Activated CD4-positive, alpha-beta T cell treated with anti-CD3 and anti-CD28 coated beads, Interleukin-2, amount 50 U/mL, for 24 hours (primary cell): ENCODE measurements at places on chromosomes 4 and X.
A peak's percentile ranks its signal among the peaks of the same experiment; 100 is the strongest.

DNA sequence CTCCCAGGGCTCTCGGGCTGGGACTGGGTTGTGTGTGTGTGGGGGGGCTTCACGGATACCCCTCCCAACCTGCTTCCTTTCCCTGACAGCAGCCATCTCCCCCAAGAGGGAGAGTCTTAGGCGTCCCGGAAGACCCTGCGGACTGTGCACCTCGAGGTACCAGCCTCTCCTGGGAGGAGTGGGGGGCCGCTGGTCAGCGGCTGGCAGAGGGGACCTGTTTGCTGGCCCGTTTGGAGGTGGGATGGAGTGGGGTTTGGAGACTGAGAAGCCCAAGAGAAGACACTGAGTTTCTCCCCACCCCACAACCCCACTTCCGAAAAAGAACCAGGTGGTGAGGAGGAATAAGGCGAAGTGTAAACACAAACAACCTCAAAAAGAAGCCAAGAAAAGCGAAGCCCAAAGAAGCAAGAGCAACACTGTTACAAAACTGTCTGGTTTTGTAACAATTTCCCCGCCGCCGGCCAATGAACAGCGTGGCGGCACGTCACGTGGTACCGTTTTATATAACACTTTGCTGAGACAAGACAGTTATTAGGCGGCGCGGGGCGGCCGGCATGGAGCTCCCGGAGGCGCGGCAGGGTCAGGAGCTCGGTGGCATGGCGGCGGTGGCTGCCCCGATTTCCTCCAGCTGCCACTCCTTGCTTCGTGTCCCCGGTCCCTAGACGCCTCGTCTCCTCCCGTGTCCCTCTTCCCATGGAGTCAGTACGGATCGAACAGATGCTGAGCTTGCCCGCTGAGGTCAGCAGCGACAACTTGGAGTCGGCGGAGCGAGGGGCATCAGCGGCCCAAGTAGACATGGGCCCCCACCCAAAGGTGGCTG, at the start of gene LONRF3:
Gene LONRF3, plus strand, starts transcription at position 531 of the 820 bp plus-strand sequence. Its CDS starts 163 bp downstream, at position 694.
- peak; percentile 37 for DNase-seq

GRCh38 chr4:108744307-108744706, 18.5 kb downstream of the ETNPPL start:
- DNase-seq = no peak

- DNase-seq = no peak
These were observed 521.8 kb upstream of the AGA start for GRCh38 chr4:177964061-177964460.

- no peak for DNase-seq
These were observed 124.5 kb upstream of the HCCS start for GRCh38 chrX:10986616-10987015.

DNA sequence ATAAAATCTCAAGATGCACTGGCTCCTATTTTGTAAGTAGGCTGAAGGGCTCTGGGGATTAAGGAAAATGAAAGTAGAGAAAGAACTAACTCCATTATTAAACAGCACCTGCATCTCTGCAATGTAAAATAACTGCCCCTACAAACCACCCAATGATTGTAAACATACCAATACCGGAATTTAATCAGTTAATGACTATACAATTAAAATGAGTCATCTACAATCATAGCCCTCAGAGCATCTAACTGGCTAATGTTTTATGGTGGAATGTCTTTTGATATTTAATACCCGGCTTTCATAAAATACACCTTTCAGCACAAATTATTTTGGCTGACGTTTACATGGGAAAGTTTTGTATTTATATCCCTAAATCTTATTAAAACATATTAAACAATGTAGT, 142.3 kb downstream of the PAPSS1 start:
- no peak for DNase-seq

DNA sequence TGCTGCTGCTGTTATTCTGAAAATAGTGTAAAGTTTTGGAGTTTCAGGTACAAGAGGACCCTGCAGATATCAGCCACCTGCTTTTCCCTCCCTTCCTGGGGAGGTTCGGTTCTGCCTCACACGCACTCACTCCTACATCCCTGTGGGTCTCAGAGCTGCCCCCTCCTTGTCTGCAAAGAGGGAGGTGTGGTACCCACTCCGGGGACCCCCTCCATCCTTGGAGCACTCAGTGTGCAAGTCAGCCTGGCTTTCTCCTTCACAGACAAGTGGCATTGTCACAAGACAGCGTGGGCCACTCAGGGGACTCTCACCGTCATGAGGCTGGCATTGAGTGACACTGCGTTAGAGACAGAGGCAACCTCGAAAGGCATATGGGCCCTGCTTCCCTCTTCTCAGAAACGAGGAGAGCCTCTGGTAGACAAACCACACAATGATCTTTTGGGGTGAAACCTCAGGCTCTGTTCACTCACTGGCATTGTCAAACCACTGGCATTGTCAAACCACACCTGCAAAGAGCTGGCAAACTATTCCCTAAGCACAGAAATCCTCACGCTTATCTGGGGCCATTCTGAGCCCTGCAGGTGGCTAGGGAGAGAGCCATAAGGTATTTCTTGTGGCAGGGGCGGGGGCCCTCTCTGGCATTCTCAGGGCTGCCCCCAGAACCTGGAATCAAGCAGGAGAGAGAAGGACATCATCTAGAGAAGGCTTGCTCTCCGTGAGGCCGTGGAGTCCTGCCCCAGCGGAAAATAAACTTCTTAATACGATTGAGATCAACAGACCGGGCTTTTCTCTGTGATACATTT, 285.0 kb downstream of the SHOX start:
- no peak for DNase-seq

- DNase-seq = no peak
These were observed 189.6 kb downstream of the BCOR start for GRCh38 chrX:39907964-39908661.

- DNase-seq = no peak
These were observed 26.0 kb downstream of the ARL13A start for GRCh38 chrX:100995469-100995868.

GRCh38 chr4:141680060-141680459, 43.7 kb downstream of the IL15 start:
- no peak for DNase-seq

DNA sequence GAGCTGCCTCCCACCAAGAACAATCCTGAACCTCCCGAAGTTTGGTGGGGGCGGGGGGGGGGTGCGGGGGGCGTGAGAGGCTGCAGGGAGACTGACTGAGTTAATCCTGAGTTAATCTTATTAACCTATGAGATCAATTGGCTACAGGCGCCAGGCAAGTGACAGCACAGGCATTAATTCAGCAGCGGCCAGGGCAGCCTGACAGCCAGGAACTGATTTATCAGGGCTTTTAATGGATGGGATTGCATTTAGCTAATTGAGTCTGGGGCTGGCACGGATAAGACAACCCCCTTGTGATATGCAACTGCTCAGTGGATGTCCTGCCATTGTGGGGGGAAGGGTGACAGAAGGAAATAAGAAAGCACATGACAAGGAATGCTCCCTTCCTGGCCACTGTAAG, 16.3 kb downstream of the RTL5 start:
- DNase-seq = no peak

GRCh38 chrX:9340598-9341290, 124.1 kb upstream of the TBL1X start:
- DNase-seq = no peak

GRCh38 chrX:6983207-6983955, 164.1 kb upstream of the STS start:
- no peak for DNase-seq

GRCh38 chr4:151540728-151541388, 131.9 kb downstream of the FHIP1A start:
- no peak for DNase-seq

DNA sequence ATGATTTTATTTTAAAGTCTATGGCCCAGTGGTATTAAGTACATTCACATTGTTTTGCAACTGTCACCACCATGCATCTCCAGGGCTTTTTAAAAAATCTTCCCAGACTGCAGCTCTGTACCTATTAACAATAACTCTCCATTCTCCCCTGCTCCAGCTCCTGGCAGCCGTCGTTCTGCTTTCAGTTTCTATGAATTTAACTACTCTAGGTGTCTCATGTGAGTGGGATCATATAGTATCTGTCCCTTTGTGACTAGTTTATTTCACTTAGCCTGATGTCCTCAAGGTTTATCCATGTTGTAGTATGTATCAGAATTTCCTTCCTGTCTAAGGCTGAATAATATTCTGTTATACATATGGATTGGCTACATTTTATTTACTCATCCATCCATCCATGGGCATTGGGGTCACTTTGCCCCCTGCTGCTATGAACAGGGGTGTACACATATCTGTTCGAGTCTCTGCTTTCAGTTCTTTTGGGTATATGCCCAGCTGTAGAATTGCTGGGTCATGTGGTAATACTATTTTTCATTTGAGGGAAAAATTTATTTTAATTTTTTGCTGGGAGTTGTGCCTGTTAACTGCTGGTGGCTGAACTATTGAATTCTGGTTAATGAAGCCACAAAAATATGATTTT, 131.3 kb downstream of the ARHGAP10 start:
- no peak for DNase-seq

GRCh38 chr4:61628727-61629126, 428.6 kb downstream of the ADGRL3 start:
- DNase-seq = no peak

GRCh38 chr4:185651137-185651677, 115.9 kb upstream of the PDLIM3 start:
- no peak for DNase-seq

- no peak for DNase-seq
These were observed 77.3 kb downstream of the SMIM20 start for GRCh38 chr4:25991340-25991739.

- no peak for DNase-seq
These were observed 610.0 kb upstream of the ADGRL3 start for GRCh38 chr4:60590116-60590515.

DNA sequence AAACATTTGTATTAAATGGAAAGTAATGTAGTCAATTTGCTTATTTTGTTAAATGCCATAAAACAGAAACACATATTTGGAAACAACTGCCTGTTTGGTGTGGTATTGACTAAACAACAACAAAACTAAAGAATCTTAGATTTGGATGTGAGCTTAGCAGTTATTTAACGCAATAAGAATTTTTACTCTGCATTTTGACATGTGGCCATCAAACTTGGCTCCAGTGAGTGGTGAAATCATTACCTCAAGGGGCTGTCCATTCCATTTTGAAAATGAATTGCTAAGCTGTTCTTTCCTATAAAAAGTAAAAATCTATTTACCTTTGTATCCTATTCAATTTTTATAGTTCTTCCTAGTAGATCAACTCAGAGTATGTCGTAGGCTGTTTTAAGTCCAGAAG, 84.2 kb downstream of the DKK2 start:
- DNase-seq = no peak

- DNase-seq = no peak
These were observed 120.7 kb upstream of the MED14 start for GRCh38 chrX:40855932-40856515.

GRCh38 chr4:166274136-166274761, 401.2 kb downstream of the TLL1 start:
- no peak for DNase-seq

DNA sequence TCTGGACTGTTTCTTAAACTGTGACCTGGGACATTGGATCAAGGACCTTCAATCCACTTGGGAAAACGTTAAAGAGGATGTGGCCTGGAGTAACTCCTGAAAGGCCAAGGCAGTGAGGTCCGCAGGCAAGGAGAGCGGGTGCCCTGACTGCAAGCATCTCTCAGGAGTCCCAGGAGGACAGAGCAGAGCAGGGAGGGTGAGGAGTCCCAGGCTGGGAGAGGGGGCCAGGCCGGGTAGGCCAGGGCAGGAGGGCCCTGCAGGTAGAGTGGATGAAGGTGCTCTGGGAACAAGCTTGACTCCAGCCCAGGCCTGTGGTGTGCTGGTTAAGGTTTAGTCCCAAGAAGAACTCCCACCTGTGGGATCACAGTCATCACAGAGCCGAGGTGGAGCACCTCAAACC, 13.8 kb downstream of the PNMA6E start:
- DNase-seq = no peak

DNA sequence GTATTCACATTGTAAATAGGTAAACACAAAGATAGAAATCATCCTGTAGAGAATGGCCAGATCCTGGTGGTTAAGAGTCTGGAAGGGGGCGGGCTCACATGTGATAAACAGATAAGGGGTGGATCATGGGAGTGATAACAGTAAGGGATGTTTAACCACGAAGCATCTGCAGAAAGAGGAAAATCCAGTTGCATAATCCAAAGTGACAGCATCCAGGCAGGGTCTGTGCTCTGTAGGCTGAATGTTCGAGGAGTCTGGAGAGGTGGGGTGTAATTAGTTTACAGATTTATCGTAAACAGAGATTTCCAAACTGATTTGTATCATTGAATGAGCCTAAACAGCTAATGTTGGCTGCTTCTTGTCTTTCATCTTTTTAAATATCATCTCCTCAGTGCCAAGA, 1009.8 kb upstream of the SLIT2 start:
- DNase-seq = no peak

GRCh38 chr4:94595880-94596483, 144.2 kb downstream of the PDLIM5 start:
- DNase-seq = no peak

- DNase-seq = no peak
These were observed 553.5 kb downstream of the TRAM1L1 start for GRCh38 chr4:116531870-116532269.

DNA sequence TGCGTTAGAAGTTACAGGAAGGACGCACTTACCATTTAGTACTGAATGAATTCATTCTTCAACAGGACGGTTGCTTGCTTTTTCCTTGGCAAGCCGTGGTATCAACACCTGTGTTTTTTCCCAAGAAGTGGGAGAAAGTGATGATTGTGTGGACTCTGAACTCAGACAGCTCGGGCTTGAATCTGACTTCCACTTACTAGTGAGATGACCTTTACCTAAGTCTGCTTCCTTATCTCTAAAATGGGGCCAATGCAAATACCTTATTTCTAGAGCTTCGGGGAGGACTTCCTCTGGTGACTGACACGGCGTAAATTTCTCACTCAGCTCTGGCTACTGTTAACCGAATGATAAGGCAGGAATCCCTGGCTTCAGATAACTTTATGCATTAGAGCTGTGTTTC, 146.8 kb upstream of the RBPJ start:
- no peak for DNase-seq

- no peak for DNase-seq
These were observed 1441.2 kb downstream of the PCDH7 start for GRCh38 chr4:32161392-32161791.

- DNase-seq = no peak
These were observed 31.4 kb upstream of the GPR78 start for GRCh38 chr4:8548731-8549351.

- no peak for DNase-seq
These were observed 54.8 kb upstream of the MAGEB16 start for GRCh38 chrX:35743331-35743730.

DNA sequence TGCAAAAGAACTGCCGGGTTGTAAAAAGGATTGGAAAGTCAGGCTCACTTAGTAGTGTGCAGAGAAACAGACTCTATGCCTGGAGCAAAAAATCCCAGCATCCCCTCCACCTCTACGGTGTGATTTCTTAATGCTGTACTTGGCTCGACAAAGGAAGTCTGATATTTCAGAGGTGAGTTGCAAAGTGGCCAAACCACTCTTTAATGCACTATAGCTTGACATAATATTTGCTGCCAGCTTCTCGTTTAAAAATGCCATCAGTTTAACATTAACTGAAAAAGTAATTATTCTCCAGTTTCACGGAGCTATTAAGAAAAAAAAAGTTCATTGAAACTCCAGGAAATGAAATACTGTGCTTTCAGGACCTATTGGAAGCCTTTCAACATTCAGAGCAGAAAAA, 448.3 kb upstream of the ZFP42 start:
- DNase-seq = no peak
